ENCODE measurements at places on chromosomes 2 and 18. TPM values are rescaled to one million over a fixed set of nuclear protein-coding genes. Genes with fewer than 3 reads are reported as not detected.

ABCG5 gene
- total RNA-seq = not detected

DNA sequence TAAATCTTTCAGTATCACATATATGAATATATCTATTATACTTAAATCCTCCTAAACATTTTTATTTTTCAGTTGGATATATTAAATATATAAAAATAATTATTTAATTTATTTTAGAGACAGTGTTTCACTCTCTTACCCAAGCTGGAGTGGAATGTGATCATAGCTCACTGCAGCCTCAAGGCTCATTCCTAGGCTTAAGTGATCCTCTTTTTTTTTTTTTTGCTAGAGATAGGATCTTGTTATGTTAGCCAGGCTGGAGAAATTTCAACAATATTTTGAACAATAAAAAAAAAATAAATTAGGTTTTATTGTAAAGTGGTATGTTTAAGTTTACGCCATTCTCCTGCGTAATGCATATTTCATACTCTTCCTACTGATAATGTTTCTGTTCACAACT lies 4.2 kb downstream of the SPAST start:
- no peak overlapping the region for H3K27ac ChIP-seq
- H3K36me3 ChIP-seq = no peaks in the 10 kb centered on the region
- no peak for DNase-seq
- no peak overlapping the region for H3K4me3 ChIP-seq

NCKAP1 gene
- 115 TPM for total RNA-seq

VWA3B gene
- total RNA-seq = 0.47 TPM
